ENCODE measurements at places on chromosomes 13 and 19.

DNA sequence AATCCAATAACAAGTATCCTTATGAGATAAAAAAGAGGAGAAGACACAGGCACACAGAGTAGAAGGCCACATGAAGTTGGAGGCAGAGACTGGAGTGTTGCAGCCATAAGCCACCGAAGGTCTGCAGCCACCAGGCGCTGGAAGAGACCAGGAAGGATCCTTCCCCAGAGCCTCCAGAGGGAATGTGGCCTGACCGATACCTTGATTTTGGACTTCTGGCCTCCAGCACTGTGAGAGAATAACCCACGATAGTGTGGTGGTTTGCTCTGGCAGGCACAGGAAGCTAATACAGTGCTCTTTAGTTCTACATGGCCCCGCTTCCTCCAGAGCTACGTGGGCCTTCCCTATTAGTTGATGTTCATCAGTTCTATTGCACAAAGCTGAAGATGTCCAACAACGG, 15.3 kb upstream of the SULT2A1 start:
- no peak overlapping the region for H3K4me3 ChIP-seq
- H3K36me3 ChIP-seq: no peaks in the 10 kb centered on the region
- no peaks in the 10 kb centered on the region for H3K27me3 ChIP-seq
- H3K4me1 ChIP-seq: no peaks in the 10 kb centered on the region

DNA sequence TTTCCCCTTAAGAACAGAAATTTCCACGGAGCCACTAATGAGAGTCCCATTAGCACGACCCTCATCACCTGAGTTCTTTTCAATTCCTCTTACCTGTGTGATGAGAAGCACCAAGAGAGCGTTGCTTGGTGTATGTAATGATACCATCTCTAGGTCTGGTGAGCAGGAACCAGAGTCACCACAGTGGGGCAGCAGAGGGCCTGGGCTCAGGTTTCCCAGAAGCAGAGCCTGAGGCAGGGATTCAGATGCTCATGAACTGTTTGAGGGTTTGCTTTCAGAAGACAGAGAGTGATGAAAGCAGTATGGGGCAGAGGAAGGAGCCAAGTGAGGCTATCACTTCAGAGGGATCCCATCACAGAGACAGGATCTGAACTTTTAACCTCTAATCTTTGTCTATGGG, 3.1 kb upstream of the PTPRH start:
- H3K4me1 ChIP-seq: peaks cover 8% of the 10 kb centered on the region
- H3K27me3 ChIP-seq: no peaks in the 10 kb centered on the region
- H3K36me3 ChIP-seq: no peaks in the 10 kb centered on the region
- H3K4me3 ChIP-seq: no peak overlapping the region

- DNase-seq: no peak
- H3K27me3 ChIP-seq: no peaks in the 10 kb centered on the region
- no peak overlapping the region for H3K4me3 ChIP-seq
- no peak overlapping the region for H3K27ac ChIP-seq
- no peaks in the 10 kb centered on the region for H3K4me1 ChIP-seq
These were observed 179.9 kb downstream of the VWA8 start for GRCh38 chr13:41780715-41781706.

DNA sequence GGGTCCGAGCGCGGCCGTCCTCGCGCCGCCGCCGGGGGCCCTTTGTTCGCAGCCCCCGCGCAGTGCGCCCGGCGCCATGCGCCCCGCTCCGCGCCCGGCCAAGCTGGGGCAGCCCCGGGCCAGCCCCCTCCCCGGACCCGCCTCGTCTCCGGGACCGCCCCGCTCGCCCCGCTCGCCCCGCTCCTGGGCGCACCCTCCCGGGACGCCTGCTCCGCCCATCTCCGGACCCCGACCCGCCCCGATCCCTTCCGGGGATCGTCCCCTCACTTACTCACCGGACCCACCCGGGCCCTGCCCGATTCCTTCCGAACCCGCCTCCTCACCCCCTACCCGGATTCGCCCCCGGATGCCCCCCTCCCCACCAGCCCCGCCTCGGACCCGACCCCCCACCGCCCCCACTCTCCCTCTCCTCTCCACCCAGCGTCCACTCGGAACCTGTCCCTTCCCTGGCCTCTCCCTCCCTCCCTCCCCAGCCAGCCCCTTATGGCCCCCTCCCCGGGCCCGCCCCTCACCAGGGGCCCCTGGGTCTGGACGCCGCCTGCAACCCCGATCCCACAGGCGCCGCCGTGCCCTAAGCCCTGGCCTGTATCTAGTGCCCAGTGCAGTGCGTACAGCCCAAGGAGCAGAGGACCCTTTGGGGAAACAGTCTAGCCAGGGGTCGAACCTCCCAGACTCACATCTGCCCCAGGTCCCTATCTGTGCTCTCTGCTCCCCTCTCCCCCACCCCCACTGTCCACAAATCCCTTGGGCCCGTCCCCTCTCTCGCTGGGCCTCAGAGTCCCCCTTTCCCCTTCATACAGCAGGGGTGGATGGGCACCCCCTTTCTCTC, at the start of gene CPAMD8:
TSS of gene CPAMD8 (minus strand) at position 105 of the 829 bp plus-strand sequence. CDS start 168 bp downstream, outside the sequence.
- H3K27me3 ChIP-seq: no peaks in the 10 kb centered on the region
- no peak within 1 kb of the TSS for H3K4me3 ChIP-seq
- H3K36me3 ChIP-seq: no peaks in the 10 kb centered on the region

- H3K27ac ChIP-seq: no peak overlapping the region
- H3K4me3 ChIP-seq: no peak overlapping the region
- DNase-seq: no peak
- H3K27me3 ChIP-seq: no peaks in the 10 kb centered on the region
These were observed 37.3 kb upstream of the CD33 start for GRCh38 chr19:51187395-51188226.

GRCh38 chr13:56923626-56924140, 217.0 kb upstream of the PRR20A start:
- no peak overlapping the region for H3K4me3 ChIP-seq
- no peaks in the 10 kb centered on the region for H3K4me1 ChIP-seq
- no peak for DNase-seq

DNA sequence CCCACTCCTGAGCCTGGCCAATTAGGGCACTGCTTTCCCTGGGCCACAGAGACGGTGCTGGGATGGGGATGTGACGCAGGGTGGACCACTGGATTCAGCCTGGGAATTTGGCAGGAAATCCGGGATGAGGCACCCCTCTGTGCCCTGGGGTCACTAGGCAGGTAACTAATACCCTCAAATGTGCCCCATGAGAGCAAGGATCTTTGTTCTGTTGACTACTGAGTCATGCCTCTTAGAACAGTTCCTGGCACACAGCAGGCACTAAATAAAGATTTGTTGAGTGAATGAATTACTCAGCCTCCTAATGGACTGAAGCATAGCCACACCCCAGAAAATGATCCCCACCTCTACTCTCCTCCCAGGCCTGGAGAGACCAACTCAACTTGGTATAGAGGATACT, 15.9 kb downstream of the OPA3 start:
- H3K4me1 ChIP-seq: peaks cover 6% of the 10 kb centered on the region
- no peak for DNase-seq
- H3K36me3 ChIP-seq: no peaks in the 10 kb centered on the region
- no peak overlapping the region for H3K27ac ChIP-seq
- H3K4me3 ChIP-seq: no peak overlapping the region

DNA sequence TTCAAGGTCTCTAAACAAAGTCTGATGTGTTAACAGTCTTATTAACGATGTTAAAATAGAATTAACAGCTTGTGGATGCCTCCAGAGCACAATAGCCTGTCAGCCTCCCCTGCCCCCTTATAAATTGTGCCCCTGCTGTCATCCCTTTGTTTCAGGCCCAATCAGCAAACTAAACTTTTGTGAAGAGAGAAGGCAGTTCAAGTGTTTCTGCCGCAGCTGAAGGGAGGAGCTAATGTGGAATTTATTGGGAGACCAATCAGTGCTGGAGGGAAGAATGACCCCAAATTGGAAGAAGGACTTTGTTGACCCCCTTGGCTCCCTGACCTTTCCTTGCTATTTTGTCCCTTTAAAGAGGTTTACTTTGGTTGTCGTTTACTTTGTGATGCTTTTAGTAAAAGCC, 160.5 kb downstream of the TM9SF2 start:
- H3K4me3 ChIP-seq: no peak overlapping the region
- no peak for DNase-seq
- H3K36me3 ChIP-seq: no peaks in the 10 kb centered on the region
- no peak overlapping the region for H3K27ac ChIP-seq
- H3K4me1 ChIP-seq: peaks cover 4% of the 10 kb centered on the region
- H3K27me3 ChIP-seq: no peaks in the 10 kb centered on the region

GRCh38 chr13:110125613-110126272, 181.2 kb downstream of the COL4A1 start:
- H3K27me3 ChIP-seq: no peaks in the 10 kb centered on the region
- peak overlapping the region; percentile 43 for H3K27ac ChIP-seq
- H3K4me3 ChIP-seq: no peak overlapping the region
- DNase-seq: no peak
- H3K4me1 ChIP-seq: peaks cover 19% of the 10 kb centered on the region
- no peaks in the 10 kb centered on the region for H3K36me3 ChIP-seq

- H3K27ac ChIP-seq: no peak overlapping the region
- no peaks in the 10 kb centered on the region for H3K36me3 ChIP-seq
- no peak for DNase-seq
- no peaks in the 10 kb centered on the region for H3K4me1 ChIP-seq
- no peak overlapping the region for H3K4me3 ChIP-seq
These were observed 42.6 kb upstream of the ZNF91 start for GRCh38 chr19:23437901-23438300.

DNA sequence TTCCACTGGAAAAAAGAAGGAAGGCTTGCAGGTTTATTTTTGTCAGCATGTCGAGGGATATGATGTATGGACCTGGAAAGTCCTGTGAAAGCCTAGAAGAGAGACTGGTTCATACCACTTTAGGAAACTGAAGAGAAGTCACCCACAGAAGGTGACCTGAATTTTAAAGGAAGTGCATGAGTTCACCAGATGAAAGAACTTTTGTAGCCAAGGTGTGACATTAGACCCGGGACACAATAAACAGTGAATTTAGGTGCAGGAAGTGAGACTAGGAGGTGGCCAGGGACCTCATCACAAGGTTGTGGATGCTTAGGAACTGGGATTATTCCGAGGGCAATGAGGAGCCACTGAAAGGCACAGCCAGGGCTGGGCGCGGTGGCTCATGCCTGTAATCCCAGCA, 79.1 kb downstream of the ZNF429 start:
- no peak for DNase-seq
- no peaks in the 10 kb centered on the region for H3K36me3 ChIP-seq
- H3K4me1 ChIP-seq: no peaks in the 10 kb centered on the region
- H3K4me3 ChIP-seq: no peak overlapping the region
- H3K27me3 ChIP-seq: peaks cover 29% of the 10 kb centered on the region

- no peaks in the 10 kb centered on the region for H3K27me3 ChIP-seq
- H3K4me3 ChIP-seq: peak overlapping the region; percentile 81
- peak overlapping the region; percentile 71 for H3K27ac ChIP-seq
- H3K36me3 ChIP-seq: peaks cover 16% of the 10 kb centered on the region
- H3K4me1 ChIP-seq: peaks cover 47% of the 10 kb centered on the region
These were observed 518 bp downstream of the NUDT19 start for GRCh38 chr19:32691952-32692726.

DNA sequence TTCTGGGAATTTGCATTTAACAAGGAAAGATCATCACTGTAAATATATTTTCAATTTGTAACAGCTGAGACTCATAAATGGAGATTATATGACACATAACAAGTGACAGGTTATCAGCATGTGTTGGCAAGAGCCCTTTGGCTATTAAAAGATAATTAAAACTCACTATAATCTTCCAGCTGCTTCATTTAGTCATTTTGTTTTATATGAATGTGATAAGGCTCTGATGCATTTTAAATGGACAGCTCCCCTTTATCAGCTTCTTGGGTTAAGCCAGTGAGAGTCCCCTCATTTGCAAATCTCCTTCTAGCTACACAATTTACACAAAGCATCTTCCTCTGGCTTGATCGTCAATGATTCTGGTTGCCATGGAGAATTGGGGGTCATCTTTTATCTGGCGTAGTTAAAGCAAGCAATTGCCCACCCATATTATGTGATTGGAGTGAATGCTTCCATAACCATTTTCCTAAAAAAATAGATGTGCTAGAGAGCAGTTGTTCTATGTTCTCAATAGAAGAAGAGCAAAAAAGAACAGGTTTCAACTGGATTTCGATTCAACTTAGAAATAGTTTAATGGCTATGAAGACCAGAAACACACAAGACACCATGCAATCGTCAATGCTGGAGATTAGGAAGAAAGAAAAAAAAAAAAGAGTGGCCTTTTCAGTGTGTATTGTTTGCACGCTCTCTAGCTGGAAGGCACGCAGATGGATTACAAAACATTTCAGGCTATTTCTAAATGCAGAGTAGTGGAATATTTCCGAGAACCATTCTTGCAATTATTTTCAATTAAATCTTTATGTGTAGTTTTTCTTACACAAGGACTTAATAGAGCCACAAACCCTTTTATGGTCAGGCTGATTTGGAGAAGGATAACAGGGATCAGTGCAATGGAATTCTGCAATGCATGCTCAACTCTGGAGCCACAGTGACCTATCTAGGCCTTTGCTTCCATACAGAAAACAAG, 27.4 kb downstream of the STARD13 start:
- H3K4me1 ChIP-seq: no peaks in the 10 kb centered on the region
- no peak overlapping the region for H3K4me3 ChIP-seq
- H3K36me3 ChIP-seq: no peaks in the 10 kb centered on the region

GRCh38 chr13:35741657-35742056, 265.2 kb upstream of the MAB21L1 start:
- H3K4me1 ChIP-seq: no peaks in the 10 kb centered on the region
- H3K4me3 ChIP-seq: no peak overlapping the region
- no peak for DNase-seq
- no peak overlapping the region for H3K27ac ChIP-seq

DNA sequence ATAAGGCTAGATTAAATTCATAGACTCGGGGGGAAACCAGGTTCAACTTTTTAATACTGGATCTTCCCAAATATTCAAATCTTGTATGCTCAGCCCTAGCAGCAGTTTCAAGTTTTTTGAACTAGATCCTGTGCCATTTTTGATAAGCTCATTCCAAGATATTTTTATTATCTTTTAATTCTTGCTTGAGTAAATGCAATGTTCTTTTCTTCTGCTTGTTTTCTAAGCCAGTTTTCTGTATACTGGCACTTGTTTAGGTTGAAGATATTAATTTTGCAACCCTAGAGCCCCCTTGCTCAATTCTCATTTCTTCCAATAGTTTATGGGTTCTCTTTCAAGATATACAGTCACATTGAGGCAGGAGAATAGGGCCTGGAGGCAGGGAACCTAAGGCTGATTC, 13.1 kb upstream of the PNMA8C start:
- DNase-seq: no peak
- H3K4me3 ChIP-seq: no peak overlapping the region
- no peaks in the 10 kb centered on the region for H3K36me3 ChIP-seq

DNA sequence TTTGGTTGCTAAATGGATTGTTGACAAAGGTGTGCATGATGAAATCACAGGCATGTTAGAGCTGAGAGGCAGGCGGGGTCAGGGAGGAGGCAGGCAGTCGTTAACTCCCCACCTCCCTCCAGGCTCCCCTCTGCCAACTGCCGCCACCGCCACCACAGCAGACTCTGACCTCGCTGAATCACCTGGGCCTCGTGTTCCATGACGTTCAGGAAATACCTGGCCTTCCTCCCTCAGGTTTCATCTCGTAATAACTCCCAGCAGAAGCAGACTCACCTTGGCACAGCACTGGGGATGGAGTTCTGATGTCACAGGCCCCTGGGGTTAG, 198.5 kb downstream of the KATNAL1 start:
- peaks cover 13% of the 10 kb centered on the region for H3K4me1 ChIP-seq
- DNase-seq: no peak
- H3K4me3 ChIP-seq: no peak overlapping the region

- no peaks in the 10 kb centered on the region for H3K4me1 ChIP-seq
- H3K36me3 ChIP-seq: no peaks in the 10 kb centered on the region
- no peak overlapping the region for H3K4me3 ChIP-seq
- H3K27ac ChIP-seq: no peak overlapping the region
These were observed 1937.3 kb downstream of the OLFM4 start for GRCh38 chr13:54965881-54966280.
